Pulmonary artery endothelial cell (primary cell): ENCODE measurements at places on chromosomes 11 and 22.

GRCh38 chr11:84398017-84398626 is 1112.0 kb upstream of the CCDC90B start:
- no peak for DNase-seq

DNA sequence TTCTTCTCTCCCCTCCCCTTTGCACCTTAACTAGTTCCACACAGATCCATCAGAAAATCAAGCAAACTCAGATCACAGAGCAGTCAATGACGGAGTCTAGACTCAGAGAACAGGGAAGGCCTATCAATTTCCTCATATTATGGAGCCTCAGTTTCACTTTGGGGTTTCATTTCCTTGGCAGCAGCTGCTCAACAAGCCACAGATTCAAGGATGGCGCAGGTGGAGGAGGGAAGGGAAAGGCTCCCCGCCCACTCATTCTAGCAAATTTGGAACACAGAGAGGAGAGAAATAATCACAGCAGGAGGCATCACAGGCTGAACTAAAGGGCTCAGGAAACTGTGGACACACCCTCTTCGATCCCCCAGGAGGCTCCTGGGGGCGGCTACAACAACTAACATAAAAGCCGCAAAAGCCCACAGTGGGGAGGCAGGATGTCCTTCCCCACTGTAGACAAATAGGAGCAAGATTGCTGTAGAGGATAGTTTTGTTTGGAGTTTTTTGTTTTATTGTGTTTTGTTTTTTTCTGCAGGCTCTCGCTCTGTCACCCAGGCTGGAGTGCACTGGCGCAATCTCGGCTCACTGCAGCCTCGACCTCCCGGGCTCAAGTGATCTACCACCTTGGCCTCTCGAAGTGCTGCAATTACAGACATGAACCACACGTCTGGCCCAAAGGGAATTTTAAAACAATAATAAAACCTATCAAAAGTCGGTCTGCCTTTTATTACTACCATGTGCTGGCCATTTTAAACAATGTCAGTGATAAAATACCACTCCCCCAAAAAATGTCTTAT is 3.4 kb downstream of the PLAAT3 start:
- no peak for DNase-seq

GRCh38 chr11:16367252-16367651 is 10.9 kb upstream of the SOX6 start:
- no peak for DNase-seq

GRCh38 chr22:49783036-49783746 is 44.5 kb downstream of the BRD1 start:
- DNase-seq: no peak

GRCh38 chr11:36450110-36450572 is 59.9 kb downstream of the TRAF6 start:
- no peak for DNase-seq

- DNase-seq: no peak
Measured at GRCh38 chr11:798093-798713, at the start of gene SLC25A22. Gene SLC25A22, minus strand, starts transcription at chr11:798281. Its CDS starts 3,275 bp downstream, at chr11:795006.

- DNase-seq: no peak
Measured at GRCh38 chr11:46894961-46895360, 23.4 kb downstream of the LRP4 start.

GRCh38 chr11:99257131-99257530 is 236.4 kb downstream of the CNTN5 start:
- DNase-seq: no peak

DNA sequence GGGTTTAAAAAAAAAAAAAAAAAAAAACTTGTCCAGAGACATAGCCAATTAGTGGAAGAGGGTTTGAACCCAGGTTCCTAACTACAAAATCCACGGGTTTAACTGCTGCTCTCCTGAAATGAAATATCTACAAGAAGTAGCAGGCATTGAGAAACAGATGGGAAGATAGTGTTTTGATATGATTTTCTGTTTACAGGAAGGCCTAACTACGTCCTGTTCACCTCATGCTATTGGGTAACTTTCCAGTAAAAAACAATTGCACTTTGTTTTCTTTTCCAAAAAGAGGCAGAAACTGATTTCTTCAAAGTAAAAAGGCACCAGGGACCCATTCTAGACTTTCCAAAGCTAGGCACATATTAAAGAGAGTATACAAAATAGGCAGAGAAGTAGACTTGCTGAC is 5.9 kb upstream of the C11orf91 start:
- DNase-seq: no peak

- DNase-seq: peak; percentile 95
Measured at GRCh38 chr11:65497141-65498041, 1.5 kb upstream of the MALAT1 start.

DNA sequence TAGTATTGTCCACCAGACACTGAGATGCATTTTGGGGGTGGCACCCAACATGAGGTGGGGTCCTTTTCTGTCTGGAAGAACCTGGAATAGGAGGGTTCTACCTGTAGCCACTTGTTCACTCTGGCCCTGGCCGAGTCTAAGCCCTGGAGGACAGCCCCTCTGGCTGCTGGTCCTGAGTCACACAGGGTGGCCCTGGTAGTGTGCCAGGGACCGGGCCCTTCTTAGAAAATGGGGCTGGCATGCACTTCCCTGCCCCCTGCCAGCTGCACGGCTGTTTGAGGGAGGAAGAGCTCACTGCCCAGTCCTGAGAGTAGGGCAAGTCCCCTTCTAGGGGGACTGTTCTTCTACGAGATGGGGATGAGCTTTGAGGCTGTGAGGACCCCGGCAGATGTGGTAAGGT is 2.2 kb downstream of the PLCB3 start:
- DNase-seq: no peak

DNA sequence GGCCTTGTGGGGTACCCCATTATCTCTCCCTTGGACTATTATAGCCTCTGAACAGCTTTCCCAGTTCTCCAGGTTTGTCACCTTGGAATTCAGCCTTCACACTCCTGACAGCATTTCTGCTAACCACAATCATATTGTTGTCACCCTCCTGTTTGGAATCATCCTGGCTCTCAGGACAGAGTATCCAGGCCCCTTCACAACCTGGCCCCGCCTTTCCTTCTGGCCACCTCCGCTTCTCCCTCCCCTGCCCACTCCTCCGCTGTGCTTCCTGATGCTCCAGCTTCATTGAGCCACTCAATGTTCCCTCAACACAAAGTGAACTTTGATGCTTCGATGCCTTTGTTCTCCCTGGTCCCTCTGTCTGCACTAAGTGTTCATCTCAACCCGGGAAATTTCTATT is 3.1 kb downstream of the GPR83 start:
- DNase-seq: no peak

- no peak for DNase-seq
Measured at GRCh38 chr11:27443746-27444507, 28.7 kb downstream of the LGR4 start.

- peak; percentile 10 for DNase-seq
Measured at GRCh38 chr11:86103808-86104207, 34.9 kb upstream of the PICALM start.

DNA sequence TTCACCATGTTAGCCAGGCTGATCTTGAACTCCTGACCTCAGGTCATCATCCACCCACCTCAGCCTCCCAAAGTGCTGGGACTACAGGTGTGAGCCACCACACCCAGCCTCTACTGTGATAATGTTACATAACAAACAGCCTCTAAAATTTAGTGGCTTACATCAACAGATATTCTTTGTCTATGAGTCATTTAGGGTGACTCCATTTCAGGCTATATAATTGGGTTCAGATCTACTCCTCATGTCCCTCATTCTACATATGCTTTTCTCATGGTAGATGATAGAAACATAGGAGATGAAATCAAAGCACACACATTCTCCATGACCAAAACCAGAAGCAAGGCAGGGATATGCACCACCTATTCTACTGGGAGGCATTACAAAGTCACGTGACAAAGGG is 72.7 kb downstream of the SIK2 start:
- DNase-seq: no peak

- no peak for DNase-seq
Measured at GRCh38 chr11:29679996-29680395, 336.8 kb downstream of the KCNA4 start.

DNA sequence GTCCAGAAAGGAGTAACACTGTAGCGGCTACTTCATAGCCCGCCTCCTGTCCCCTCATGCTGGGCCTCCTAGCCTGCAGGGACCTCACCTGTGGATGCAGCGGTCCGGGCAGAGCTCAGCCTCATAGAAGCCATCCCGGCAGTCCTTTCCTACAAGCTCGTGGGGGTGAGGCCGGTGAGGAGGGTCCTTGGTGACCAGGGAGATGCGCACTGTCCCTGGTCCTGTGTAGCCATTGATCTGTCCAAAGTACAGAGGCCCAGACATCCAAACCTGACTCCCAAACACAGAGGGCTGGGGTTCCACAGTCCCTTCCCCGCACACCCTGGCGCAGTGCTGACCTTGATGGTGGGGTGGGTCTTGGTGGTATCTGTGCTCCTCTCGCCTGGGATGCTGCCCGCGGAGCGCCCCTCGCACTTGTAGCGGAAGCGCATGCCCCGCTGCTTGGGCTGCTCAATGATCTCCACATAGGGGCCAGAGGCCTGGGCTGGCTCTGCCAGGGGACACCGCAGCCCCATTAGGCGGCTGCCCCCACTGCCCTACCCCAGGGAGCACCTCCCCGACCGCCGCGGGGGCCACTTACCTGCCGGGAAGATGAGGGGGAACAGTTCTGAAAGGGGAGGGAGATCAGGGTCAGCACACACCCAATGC is 993 bp downstream of the RELA start:
- no peak for DNase-seq

DNA sequence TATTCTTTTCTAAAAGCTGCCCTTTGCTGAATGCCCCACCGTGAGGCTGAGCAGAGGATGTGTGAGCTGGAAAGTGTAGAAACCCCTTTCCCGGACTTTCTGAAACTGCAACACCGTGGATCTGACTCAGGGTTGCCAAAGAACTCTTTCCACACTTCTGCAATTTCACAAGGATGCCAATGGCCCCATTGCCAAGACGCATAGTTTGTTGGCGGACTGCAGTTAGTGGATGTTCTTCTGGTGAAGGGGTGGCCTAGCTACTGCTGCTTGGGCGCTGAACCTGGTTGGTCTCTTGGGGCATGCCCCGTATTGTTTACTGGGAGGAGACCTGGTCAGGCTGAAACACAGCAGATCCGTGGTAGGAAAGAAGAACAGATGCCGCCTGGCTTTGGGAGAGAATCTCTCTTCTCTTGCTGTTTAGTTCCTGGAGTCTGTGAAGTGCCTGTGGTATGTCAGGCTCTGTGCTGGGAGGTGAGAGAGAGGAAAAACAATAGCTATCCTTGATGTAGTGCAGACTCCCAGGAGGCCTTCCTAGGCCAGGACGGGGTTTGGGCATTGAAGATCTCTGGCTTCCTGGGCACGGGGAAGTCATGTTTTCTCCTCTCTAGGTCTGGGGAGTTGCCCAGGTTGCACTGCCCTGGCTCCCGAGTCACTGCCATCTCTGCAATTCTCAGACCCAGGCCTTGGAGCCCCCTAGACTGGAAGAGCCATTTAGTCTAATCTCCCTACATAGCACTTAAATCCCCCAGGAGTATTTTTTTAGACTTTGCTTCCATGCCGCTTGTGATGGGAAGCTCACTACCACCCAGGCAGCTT is 26.9 kb downstream of the CD82 start:
- DNase-seq: no peak

DNA sequence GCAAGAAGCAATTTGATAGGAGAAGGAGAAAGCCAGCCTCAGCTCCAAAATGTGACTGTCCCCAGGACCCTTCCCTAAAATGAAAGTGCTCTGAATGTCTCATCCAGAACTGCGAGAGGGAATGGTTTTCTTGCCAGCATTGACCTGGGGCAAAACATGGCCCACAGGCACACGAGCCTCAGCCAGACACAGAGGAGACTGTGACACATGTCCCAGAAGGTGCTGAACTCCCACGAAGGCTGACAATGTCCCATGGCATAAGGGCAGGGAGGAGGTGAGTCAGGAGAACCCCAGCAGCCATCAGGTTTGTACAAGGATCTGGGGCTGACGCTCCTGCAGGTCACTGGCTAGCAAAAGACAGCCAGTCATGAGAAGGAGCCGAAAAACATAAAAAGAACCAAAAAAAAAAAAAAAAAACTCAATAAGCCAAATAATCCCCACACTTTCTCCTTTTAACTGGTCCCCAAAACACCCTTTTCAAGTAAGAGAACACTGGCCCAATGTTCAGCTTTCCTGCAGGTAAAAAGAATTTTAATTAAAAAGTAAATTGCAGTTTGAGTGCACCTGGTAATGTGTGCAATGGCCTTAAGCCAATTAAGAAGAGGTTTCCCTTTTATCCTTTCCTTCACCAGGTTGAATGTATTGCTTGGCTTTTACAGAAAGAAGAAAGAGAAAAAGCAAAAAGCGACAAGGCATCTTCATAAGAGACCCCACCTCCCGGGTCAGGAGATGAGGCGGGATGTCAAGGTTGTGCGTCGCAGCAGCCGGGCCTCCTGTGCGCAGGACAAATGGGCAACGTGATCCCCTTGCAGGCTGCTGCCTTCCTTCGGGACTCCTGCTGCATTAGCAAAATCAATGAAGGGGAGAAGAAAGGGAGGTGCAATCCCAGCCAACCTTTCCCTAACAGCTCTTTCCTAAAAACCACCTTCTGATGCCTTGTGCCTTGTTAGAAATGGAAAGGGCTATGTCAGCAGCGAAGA is 43.6 kb downstream of the GALNT18 start:
- no peak for DNase-seq
